ENCODE measurements at places on chromosomes 13 and 19. TPM values are rescaled to one million over a fixed set of nuclear protein-coding genes. Genes with fewer than 3 reads are reported as not detected.

GRCh38 chr13:32234914-32235313 lies 80.2 kb downstream of the ZAR1L start:
- DNase-seq = no peak

The GNG7 gene
- not detected for total RNA-seq

DNA sequence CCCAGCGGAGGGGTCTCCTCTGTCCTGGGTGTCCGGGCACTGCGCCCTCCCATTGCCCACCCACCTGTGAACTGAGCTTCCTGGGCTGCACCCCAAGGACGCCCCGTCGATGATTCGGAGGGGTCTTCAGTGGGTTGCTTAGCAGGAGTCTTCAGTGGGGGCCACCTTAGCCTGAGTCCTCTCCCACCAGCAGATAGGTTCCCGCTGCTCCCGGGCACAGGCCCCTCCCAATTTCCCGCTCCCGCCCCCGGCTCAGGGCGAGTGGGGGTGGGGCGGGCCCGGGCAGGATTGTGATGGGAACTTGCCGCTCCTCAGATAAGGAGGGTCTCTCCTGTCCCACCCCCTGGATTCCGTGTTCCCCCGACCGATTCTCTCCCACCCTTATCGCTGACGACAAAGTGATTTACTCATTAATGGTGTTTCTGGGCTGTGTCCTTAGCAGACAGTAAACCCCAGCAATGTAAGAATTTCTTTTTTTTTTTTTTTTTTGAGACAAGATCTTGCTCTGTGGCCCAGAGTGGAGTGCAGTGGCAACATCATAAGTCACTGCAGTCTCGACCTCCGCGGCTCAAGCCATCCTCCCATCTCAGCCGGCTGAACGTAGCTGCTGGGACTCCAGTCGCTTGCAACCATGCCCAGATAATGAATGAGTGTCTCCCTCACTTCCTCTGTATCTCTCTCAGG lies 655 bp upstream of the S1PR5 start:
- DNase-seq = peak; percentile 46

DNA sequence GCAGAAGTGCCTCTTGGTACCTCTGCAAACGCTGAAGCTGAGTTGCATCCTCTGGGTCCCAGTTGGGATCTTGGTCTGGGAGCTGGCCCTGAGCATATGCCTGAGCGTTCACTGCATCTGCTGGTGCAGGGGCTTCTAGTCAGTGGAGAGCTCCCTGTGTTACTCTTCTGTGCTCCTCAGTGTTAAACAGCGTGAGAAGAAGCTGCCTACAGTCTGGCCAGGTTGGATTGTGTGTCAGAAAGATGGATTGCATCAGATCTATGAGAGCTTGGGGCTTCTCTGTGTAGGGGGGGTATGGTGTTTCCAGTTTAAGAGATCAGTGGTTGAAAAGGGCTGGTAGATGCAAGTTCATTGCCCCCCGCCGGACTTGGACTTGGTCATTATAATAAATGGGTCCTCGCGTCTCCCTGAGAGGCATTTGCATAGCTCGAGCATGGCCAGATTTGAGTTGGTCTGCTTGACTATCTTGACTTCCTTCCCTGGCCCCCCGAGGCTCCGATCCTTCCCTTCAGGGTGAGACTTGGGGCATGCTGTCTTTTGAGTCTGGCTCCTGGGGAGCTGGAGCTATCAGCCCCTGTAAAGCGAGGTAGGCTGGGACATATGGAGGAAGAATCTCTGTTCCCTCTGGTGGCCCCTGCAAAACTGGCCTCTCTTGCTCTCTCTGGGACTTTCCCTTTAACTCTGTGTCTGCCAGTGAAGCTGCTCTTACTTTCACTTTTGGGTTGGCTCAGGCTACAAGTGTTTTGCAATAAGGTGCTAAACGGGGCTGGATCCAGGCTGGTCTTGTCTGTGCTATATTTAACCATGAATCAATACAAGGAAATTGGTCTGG lies 52.9 kb downstream of the OR10H4 start:
- peak; percentile 84 for DNase-seq

DNA sequence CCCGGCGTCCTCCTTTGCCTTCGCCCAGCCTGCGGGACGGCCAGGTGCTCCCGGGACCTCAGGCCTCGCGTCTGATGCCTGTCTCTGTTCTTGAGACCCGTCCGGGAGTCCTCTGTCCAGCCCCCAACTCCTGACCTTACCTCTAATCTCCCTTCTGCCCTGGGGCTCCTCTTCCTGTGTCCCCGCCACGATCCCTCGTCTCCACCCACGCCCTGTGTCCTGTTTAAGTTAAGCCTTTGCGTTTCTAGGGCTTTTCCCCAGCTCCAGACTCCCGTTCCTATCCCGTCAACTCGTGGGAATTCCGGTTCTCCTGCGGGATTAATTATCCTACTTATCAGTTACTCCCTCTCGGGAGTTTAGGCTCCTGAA lies 686 bp downstream of the LENG8 start:
- DNase-seq = peak; percentile 47
